T-helper 17 cell (primary cell): ENCODE measurements at places on chromosomes 7 and 10. TPM values are rescaled to one million over a fixed set of nuclear protein-coding genes. Genes with fewer than 3 reads are reported as not detected.
A peak's percentile ranks its signal among the peaks of the same experiment; 100 is the strongest.

DNA sequence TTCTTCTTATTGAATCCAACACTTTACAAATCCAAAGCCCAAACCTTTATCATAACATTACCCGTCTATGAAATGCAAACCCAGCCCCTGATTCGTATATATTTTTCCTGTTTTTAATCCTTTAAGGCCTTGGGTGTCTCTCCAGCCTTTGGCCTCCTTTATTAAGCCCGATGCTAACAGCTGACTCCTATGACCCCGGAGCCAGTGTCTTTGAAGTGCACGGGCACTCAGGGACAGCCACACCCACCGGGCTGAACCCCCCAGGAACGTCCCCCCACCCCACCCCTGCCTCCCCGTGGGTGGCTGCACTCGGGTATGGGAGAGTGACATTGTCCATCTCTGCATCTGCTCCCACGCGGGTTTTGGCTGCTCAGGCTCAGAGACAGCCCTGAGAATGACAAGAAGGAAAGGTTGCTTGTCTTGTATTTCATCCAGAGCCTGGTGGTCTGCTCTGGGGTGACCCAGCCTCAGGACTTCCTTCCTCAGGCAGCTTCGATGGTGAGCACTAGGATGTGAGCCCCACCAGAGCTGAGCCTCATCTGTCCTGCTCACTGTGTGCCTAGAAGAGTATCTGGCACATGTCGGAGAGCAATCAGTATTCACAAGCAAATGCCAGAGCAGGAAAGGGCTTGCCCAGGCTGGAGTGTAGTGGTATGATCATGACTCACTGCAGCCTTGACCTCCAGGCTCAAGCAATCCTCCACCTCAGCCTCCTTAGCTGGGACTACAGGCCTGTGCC lies 210.4 kb downstream of the SKIDA1 start:
- H3K36me3 ChIP-seq, result no peaks in the 10 kb centered on the region
- no peak overlapping the region for H3K4me3 ChIP-seq
- no peaks in the 10 kb centered on the region for H3K4me1 ChIP-seq
- peaks cover 12% of the 10 kb centered on the region for H3K27me3 ChIP-seq
- H3K27ac ChIP-seq, result no peak overlapping the region

GRCh38 chr7:16646472-16647072 lies 591 bp downstream of the BZW2 start:
- peak overlapping the region; percentile 97 for H3K27ac ChIP-seq
- no peak for DNase-seq
- peaks cover 2% of the 10 kb centered on the region for H3K36me3 ChIP-seq
- no peaks in the 10 kb centered on the region for H3K27me3 ChIP-seq
- H3K4me3 ChIP-seq, result peak overlapping the region; percentile 100
- H3K4me1 ChIP-seq, result peaks cover 59% of the 10 kb centered on the region

DNA sequence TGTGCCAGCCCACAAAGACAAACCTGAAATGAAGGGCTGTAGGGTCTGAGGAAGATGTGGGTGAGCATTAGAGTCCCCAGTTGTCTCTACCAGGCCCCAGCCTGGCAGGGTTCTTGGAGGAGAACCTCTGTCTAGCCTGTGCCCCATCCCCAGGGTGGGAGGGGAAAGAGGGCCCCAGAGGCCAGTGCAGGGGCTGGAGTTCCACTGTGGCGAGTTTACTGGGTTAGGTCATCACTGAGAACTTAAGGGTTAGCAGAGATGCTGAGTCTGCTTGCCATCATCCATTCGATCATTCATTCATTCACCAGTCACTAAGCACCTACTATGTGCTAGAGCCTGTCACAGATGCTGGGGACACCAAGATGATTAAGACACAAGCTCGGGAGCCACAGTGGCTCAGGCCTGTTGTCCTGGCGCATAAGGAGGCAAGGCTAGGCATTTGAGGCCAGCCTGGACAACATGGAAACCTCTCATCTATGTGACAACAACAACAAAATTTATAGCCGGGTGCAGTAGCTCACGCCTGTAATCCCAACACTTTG lies 2.6 kb downstream of the ANKRD2 start:
- no peaks in the 10 kb centered on the region for H3K36me3 ChIP-seq
- H3K4me1 ChIP-seq, result peaks cover 3% of the 10 kb centered on the region
- peaks cover 6% of the 10 kb centered on the region for H3K27me3 ChIP-seq
- H3K4me3 ChIP-seq, result no peak overlapping the region
- no peak overlapping the region for H3K27ac ChIP-seq
- no peak for DNase-seq

DNA sequence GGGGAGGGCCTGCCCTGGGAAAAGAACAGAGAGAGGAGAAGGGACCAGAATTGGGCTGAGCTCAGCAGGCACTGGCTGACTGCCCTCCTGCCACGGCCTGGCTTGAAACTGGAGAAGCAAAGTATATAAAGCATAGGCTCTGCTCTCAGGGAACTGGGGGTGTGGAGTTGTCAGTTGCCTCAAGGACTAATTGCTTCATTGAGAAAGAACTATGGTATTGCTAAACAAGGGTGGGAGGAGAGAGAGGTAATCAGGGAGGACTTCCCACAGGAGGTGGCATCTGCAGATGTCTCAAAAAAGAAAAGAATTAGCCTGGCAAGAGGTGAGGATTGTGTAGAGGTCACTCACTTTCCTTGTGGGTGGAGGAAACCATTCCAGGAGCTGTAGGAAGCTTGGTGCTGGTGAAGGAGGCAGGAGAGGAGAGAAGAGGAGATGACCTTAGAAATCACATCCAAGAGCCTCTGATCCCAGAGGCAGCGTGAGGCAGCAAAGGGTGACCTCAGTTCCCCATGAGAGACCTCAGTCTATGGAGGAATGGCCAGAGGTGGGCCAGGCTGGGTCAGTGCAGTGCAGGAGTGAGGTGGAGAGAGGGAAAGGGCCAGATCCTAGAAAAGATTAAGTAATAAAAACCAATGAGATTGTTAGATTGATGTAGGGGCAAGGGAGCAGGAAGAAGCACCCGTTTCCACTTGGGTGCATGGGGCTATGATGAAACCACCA lies 2.4 kb downstream of the PILRB start:
- H3K36me3 ChIP-seq, result peaks cover 11% of the 10 kb centered on the region
- H3K27ac ChIP-seq, result peak overlapping the region; percentile 83
- H3K4me3 ChIP-seq, result peak overlapping the region; percentile 50

DNA sequence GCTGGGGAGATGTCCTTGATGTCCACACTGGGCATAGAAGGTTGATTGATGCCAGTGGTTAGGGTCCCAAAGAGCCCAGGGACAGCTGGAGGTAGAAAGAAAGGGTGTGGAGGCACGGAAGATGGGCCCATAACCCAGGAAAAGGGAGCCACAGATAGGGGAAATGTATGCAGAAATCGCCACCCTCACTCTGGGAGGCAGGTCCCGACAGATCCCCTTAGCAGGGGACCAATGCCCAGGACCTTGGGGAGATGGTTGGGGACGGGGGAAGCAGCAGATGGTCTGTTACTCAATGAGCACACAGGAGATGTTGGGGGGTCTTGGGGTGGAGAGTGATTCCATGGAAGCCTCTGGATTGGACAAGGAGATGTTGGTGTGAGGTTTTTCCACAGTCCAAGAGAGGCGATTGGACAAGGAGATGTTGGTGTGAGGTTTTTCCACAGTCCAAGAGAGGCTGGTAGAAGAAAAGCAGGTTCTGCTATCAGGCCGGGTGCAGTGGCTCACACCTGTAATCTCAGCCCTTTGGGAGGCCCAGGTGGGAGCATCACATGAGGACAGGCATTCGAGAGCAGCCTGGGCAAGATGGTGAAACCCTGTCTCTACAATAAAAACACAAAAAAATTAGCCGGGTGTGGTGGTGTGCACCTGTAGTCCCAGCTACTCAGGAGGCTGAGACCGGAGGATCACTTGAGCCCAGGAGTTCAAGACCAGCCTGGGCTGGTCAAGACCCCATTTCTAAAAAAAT lies 7.0 kb upstream of the PPP1R35 start:
- peak overlapping the region; percentile 47 for H3K27ac ChIP-seq
- H3K4me1 ChIP-seq, result peaks cover 8% of the 10 kb centered on the region
- H3K27me3 ChIP-seq, result no peaks in the 10 kb centered on the region
- H3K36me3 ChIP-seq, result no peaks in the 10 kb centered on the region
- DNase-seq, result no peak

- H3K27ac ChIP-seq, result no peak overlapping the region
- H3K27me3 ChIP-seq, result peaks cover 27% of the 10 kb centered on the region
- no peaks in the 10 kb centered on the region for H3K4me1 ChIP-seq
- no peak for DNase-seq
Observed at GRCh38 chr7:116443101-116443523, 56.4 kb upstream of the CAV2 start.

DNA sequence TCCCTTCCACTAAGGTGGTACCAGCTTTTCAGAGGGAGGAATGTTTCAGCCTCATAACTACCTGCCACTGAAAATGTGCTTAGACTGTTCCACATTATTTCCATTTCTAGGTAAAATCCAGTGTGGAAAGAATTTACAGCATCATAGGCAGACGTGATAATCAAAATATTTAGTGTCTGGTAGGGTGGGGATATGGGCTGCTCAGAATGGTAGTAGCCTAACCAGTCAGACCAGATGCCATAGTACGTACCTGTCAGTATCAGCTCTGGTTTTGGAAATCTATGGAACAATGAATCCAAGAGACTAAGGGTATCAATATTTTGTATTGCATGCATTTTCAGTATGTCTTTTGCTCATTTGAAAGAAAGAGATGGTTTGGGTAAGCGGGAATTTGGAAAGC lies 76.8 kb upstream of the APBB1IP start:
- H3K36me3 ChIP-seq, result no peaks in the 10 kb centered on the region
- peaks cover 3% of the 10 kb centered on the region for H3K4me1 ChIP-seq
- no peak overlapping the region for H3K4me3 ChIP-seq

GRCh38 chr7:103811997-103812396 lies 177.5 kb downstream of the RELN start:
- H3K36me3 ChIP-seq, result peaks cover under 1% of the 10 kb centered on the region
- no peak for DNase-seq
- peaks cover 1% of the 10 kb centered on the region for H3K27me3 ChIP-seq
- H3K4me3 ChIP-seq, result peak overlapping the region; percentile 62

- H3K27ac ChIP-seq, result no peak overlapping the region
- no peak for DNase-seq
- H3K36me3 ChIP-seq, result peaks cover 3% of the 10 kb centered on the region
- peaks cover 6% of the 10 kb centered on the region for H3K27me3 ChIP-seq
- H3K4me3 ChIP-seq, result no peak overlapping the region
- peaks cover 5% of the 10 kb centered on the region for H3K4me1 ChIP-seq
Observed at GRCh38 chr7:143458263-143458662, 15.0 kb downstream of the TAS2R60 start.

DNA sequence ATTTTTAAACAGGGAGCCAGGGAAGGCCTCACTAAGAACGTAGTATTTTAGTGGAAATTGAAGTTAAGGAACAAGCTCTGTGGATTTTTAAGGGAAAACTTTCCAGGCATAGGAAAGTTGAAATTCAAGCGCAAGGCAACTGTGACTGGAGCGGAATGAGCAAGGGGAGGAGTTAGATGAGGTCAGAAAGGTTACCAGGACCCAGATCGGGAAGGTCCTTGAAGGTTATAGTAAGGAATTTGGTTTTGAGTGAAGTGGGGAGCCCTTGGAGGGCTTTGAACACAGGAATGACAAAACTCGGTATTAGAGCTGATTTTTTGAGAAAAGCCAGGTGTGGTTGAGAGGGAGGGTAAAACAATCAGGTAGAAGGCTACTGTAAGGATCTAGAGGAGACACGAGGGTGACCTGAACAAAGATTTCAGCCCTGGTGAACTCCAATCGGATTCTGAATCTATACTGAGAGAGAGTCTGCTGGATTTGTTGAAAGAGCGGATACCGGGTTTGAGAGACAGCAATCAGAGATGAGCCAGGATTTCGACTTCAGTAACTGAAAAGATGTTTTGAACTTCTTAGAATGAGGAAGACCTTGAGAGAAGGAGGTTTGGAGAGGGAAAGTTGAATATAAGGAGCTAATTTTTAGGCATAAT lies 1013.9 kb downstream of the NRG3 start:
- H3K27me3 ChIP-seq, result no peaks in the 10 kb centered on the region
- no peaks in the 10 kb centered on the region for H3K4me1 ChIP-seq
- no peak overlapping the region for H3K4me3 ChIP-seq
- DNase-seq, result no peak
- H3K27ac ChIP-seq, result no peak overlapping the region

GRCh38 chr7:111053035-111053434 lies 37.9 kb upstream of the LRRN3 start:
- H3K4me3 ChIP-seq, result peak overlapping the region; percentile 13
- no peaks in the 10 kb centered on the region for H3K27me3 ChIP-seq
- no peak overlapping the region for H3K27ac ChIP-seq
- H3K36me3 ChIP-seq, result no peaks in the 10 kb centered on the region
- DNase-seq, result no peak

DNA sequence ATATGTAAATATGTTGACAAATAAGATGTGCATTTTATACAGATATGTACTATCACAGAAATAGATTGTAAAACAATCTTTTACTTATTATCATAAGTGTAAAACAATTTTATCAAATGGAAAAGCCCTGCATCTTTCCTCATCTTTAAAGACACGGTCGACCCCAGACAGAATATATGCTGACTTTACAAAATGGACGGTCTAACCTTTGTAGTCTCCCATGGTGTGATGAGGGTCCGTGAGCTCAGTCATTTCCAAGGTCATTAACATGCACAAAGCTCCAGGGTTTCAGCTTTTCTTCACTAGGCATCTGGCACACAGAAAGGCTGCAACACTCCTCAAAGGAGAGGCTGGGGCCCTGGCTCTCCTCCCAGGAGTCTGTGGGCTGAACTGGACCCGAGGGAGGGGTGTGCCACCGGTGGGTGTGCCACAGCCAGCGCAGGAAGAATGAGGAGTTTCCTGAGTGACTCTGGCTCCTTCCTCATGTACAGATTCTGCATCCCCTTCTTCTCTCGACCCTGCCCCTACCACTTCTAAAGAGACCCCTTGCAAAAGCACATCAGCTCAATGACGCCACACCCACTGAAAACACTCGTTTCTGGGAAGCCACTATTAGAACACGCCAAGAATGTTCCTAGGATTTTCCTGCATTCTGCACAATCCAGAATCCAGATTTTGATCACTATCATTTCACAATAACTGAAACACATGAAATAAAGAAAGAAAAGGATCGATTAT lies 26.2 kb upstream of the ABLIM1 start:
- no peak overlapping the region for H3K4me3 ChIP-seq
- H3K27ac ChIP-seq, result no peak overlapping the region
- H3K4me1 ChIP-seq, result peaks cover 2% of the 10 kb centered on the region
- H3K27me3 ChIP-seq, result peaks cover 18% of the 10 kb centered on the region

EPHB6 gene
- total RNA-seq, result 52.3 TPM

PPIF gene
- 59.4 TPM for total RNA-seq

GIMAP4 gene
- 62.1 TPM for total RNA-seq

BTBD16 gene
- total RNA-seq, result not detected

OR6V1 gene
- total RNA-seq, result not detected

IL6 gene
- 1.5 TPM for total RNA-seq

CPEB3 gene
- 3.2 TPM for total RNA-seq

FANK1 gene
- total RNA-seq, result 4.5 TPM
